ENCODE measurements at places on chromosomes 1 and 21.

DNA sequence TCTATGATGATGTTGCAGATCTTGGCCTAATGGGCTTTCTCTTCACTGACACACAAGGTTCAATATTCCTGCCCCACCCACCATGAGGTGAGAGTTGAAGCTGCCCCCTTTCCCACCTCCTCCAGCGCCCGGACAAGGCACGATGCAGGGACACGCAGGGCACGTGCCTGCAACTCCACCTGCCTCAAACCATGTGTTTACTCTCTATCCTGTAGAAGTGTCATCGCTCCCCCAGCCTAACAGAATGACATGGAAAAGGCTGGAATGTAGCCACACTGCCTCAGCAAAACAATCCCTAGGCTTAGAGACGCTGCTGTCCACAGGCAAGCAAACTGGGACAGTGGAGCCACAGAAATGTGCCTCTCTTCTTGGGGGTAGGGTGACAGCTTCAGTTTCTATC, 92.9 kb upstream of the SOD1 start:
- H3K4me3 ChIP-seq, result no peak overlapping the region
- H3K27ac ChIP-seq, result no peak overlapping the region
- no peak for DNase-seq

GRCh38 chr1:244397131-244397530, 54.6 kb downstream of the ADSS2 start:
- H3K4me1 ChIP-seq, result no peaks in the 10 kb centered on the region
- DNase-seq, result no peak
- peaks cover 5% of the 10 kb centered on the region for H3K36me3 ChIP-seq

- peak; percentile 57 for DNase-seq
- H3K4me3 ChIP-seq, result peak within 1 kb of the TSS; percentile 16
- H3K36me3 ChIP-seq, result no peaks in the 10 kb centered on the region
- peaks cover 13% of the 10 kb centered on the region for H3K4me1 ChIP-seq
These were observed at the start of gene VASH2 for GRCh38 chr1:212950243-212951125. Gene VASH2 (plus strand): TSS chr1:212950541. CDS start chr1:212951543, 1,002 bp downstream.

DNA sequence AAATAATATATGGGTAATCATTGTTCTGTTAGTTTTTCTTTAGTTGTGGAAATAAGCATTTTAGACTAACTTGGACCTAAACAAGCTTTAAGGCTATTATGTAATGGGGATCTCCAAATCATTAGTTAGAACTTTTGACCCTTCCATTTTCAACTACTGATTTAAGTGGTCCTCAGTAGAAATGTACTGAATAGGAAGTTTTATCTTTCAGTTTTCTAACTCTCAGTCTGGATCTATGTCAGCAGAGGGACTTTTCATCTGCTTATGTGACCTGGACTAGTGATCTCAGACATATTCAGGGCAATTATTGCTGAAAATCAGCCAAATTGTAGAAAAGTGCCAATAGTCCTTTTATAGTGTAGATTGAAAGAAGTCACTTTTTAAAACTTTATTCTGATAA, 56.0 kb downstream of the SASS6 start:
- H3K4me1 ChIP-seq, result no peaks in the 10 kb centered on the region
- DNase-seq, result no peak
- H3K4me3 ChIP-seq, result no peak overlapping the region

GRCh38 chr1:212388985-212389716, 25.5 kb downstream of the PACC1 start:
- peaks cover 64% of the 10 kb centered on the region for H3K36me3 ChIP-seq
- H3K27ac ChIP-seq, result no peak overlapping the region
- H3K27me3 ChIP-seq, result no peaks in the 10 kb centered on the region
- H3K4me3 ChIP-seq, result no peak overlapping the region

All from CD14-positive monocyte (primary cell).